COR-L47 (cell line): ENCODE measurements at places on chromosomes 6 and 20.

DNA sequence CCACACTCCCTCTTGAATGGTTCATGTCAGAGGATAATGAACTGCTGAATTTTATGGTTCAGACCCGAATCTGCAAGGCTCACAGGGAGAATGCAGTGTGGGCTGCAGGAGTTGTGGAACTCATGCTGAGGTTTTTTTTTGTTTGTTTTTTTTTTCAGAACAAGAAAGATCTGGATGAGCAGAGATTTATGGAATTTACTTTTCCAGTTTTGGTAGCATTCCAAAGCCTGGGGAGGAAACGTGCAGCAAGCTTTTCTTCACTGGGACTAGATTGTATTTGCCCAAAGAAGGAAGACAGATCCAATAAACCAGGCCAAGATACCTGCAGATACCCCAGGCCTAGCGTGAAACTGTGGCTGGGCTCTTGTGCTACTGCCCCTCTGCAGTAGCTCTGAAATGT is 223.9 kb upstream of the TAB2 start:
- no peak for DNase-seq

GRCh38 chr6:56799989-56800388 is 154.9 kb upstream of the BEND6 start:
- no peak for DNase-seq

GRCh38 chr6:3260296-3260695 is 1.5 kb downstream of the PSMG4 start:
- no peak for DNase-seq

DNA sequence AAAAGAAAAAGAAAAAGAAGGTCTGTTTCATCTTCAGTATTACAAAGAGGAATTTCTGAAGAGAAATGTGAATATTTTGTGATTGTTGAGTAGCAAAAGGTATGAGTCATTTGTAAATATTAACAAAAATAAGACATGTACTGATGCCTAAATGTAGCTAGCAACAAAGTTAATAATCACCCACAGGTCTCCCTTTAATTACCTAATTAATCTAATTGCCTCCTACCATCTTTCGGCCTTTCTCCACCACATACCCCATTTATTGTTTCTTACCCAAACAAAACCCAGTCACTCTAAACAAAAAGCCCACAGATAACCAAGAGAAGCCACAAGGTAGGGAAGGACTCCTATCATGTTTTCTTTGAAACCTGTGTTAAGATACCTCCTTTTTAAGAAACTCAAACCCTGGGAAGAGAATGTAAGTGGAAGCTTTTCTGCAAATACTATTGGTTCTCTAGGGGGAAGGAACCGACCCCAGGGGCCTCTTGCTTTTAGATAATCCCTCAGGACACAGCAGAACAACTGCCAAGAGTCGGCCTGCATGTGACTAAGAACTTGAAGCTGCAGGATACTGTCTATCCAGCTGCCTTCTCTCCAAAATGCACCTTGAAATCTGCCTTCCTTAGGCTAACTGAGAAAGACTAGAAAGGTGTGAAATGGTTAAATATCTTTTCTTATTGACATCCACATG is 16.1 kb upstream of the STK38 start:
- no peak for DNase-seq

- no peak for DNase-seq
These were observed 6.2 kb downstream of the MYLIP start for GRCh38 chr6:16135066-16135465.

GRCh38 chr6:134132494-134133141 is 80.2 kb upstream of the SLC2A12 start:
- DNase-seq, result no peak

DNA sequence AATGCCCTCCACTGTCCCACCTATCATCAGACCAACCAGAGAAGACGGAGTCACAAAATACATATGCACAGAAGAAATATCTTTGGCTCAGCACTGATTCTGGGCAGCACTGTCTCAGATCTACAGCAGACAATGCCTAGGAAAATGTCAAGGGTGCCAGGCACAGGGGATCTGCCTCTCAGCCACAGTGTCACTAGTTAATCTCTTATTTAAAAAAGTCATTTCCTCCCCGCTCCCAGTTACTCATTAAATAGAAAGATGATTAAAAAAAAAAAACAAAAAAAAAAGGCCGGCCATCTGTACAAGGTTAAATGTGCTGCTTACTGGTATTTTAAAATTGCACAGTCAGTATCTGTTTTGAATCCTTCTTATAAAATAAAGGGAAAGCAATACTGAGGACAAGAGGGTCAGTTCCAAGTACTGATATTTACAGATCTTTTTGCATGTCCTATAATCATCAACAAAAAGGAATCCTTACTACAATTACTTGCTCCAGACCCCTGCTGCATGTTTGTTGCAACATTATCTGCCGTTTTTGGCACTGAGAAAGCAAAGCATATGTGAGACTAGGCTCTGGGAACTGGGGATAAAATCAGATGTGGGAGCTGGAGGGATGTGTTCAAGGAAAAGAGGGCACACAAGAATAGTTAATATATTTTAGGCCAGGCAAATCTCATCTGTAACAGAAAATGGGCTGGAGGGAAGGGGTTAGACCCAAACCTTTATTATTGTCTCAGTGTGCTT is 299.3 kb downstream of the KIF16B start:
- DNase-seq, result no peak

- no peak for DNase-seq
These were observed 166.1 kb downstream of the GMPR start for GRCh38 chr6:16404456-16404855.

- DNase-seq, result no peak
These were observed 15.4 kb downstream of the UNC93A start for GRCh38 chr6:167306401-167306998.

- no peak for DNase-seq
These were observed 129.0 kb downstream of the PHACTR3 start for GRCh38 chr20:59733351-59733750.

- peak; percentile 28 for DNase-seq
These were observed 1.4 kb downstream of the FYN start for GRCh38 chr6:111871725-111872400.

- no peak for DNase-seq
These were observed 46.4 kb downstream of the MOCS1 start for GRCh38 chr6:39887692-39888450.

GRCh38 chr6:114339706-114340105 is 3.1 kb downstream of the HS3ST5 start:
- DNase-seq, result no peak

DNA sequence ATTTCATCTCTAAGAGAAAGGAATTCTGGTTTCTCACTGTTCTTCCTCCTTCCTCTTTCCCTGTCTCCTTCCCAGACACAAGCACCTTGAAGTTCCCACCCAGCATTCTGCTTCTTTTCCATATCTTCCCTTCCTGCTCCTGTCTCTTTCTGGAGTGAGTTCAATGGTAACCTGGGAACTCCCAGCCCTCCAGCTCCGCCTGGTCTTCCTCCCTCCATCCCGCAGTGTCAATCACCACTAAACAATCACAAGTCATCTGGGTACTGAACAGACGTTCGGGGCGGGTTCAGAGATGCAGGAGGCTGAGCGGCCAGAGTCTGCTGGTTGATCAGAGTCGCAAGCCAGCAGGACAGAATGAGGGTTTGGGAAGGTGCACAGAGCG is 7.7 kb downstream of the TTBK1 start:
- DNase-seq, result no peak

GRCh38 chr6:128179876-128180438 is 279.1 kb upstream of the THEMIS start:
- no peak for DNase-seq

DNA sequence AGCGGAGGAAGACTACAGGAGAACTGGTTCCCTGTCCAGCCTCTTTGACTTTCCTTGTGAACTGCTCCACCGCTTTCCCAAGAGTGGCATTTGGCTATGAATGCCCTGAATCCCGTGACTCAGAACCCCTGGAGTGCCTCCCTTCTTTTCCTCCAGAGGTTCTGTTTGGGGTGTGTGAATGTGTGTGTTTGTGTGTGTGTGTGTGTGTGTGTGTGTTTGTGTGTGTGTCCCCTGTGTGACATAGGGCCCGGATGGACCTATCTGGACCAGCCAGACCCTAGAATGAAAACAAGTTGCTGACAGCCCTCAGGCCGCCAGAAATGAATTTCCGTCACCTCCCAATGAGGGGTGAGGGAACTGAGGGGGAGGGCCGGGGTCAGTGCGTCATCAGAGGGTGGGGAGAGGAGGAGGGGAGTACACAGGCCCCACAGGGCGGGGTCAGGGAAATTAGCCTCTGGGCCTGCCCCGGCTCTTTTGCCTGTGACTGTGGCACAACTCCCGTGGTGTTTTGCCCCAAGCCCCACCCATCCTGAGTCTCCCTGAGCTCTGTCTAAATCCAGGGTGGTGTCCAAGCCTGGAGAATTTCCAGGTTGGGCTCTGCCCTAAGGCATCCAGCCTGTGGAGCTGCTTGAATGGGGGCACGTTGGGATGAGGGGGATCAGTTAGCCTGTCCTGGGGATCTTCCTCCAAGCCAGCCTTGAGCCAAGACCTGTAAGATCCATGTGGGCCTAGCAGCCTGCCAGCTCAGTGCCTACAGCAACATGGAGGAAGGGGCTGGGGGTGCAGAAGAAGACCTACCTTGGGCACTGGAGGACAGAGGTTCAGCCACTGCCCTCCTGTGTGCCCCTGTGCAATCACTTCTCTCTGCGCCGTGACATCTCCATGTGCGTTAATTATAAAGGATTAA is 15.2 kb upstream of the MRPS18A start:
- DNase-seq, result peak; percentile 45

DNA sequence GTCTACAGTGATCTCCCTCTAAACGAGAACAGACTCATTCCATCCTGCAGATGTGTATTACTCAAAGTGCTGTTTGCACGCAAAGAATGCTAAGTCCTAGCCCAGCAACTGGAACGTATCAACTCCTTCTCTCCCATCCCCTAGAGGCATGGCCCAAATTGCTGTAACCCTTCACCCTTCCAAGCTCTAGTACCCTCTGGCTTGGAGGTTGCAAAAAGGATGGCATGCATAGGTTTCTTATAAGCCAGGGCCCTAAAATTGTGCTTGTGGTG is 71.5 kb upstream of the TGM3 start:
- no peak for DNase-seq

DNA sequence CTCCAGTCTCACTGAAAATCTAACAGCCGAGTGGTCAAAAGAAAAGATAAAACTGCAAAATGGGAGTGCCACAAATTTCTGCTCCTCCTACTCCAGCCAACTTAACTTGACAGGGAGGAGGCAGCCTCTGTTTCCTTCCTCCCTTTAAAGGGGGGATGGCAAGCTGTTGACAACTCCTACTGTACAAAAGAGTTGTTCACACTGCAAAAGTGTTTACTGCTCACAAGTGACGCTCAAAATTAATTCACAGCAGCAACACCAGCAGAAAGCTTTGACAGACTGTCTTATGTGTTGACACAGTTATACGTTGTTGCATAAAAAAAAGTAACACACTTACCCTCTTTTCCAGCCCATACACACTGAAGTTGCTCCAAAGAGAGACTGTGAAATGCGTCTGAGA is 169.8 kb downstream of the BACH2 start:
- no peak for DNase-seq

DNA sequence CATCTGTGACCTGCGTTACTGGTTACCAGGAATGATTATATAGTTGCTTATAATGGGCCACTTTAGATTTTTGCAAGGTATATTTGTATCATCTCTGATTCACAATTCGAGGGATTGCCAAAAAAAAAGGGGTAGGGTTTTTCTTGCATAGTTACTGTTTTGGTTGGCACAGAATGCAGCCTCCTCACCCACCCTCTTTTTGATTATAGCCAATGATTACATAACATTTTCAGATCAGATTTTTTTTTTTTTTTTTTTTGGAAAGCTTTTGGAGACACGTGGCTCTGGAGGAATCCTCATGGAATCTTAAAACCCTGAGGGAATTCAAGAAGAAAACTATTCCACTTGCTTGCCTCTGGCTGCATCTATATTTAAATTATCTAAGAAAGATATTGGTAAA is 53.7 kb downstream of the UST start:
- no peak for DNase-seq

- DNase-seq, result peak; percentile 40
These were observed 42.0 kb upstream of the PLCG1 start for GRCh38 chr20:41095110-41095969.

DNA sequence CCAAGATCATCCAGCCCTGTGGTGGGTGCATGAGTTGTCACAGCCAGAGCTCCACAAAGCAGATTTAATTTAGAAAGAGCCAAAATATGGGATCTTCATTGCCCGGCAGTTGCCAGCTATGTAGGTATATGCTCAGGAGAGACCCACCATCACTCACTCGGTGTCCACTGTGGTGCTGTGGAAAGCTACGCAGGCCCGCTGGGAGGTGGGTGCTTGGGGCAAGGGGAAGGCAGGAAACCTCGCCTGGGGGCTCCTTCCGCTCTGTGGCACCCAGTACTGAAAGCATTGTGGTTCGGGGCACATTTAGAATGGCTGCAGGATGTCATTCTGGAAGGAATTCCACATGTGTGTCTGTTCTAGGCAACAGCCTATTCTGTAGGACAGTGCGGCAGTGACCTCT is 259.9 kb downstream of the TAF4 start:
- no peak for DNase-seq

- no peak for DNase-seq
These were observed 40.3 kb upstream of the ARMC2 start for GRCh38 chr6:108807928-108808327.

DNA sequence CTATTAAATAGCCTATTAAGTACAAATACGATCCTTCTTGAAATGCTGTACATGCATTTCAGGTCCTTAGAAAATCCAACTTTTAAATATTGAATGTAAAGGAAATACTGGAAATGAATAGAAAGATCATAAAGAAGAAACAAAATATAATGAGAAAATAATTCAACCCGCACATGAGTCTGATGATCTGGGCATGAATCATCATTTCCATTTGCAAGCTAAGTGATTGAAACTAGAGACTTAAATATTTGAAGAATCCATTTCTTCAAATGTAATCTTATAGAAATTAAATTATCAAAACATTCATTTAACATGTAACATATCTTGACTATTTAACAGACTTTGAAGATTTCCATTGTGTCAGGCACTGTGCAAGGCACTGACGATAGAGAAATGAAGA is 977.0 kb downstream of the TFAP2A start:
- DNase-seq, result no peak

DNA sequence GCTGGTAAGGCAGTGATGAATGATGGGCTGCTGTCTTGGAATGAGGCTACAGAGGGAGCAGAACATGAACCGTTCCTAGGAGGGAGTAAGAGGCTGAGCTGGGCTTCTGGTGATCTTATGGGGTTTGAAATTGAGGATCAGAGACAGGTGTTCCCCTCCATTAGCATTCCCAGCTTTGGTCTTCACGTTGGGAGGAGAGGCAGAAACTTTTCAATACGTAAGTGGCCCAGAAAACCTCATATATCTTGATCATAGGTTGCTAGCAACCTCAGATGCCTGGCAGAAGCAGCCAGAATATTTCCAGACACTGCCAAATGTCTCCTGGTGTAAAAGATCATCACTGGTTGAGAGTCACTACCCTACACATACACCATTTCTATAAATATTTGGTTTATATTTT is 167.1 kb downstream of the INSM1 start:
- DNase-seq, result no peak
